ENCODE measurements at places on chromosomes 16 and 17. TPM values are rescaled to one million over a fixed set of nuclear protein-coding genes. Genes with fewer than 3 reads are reported as not detected.

DNA sequence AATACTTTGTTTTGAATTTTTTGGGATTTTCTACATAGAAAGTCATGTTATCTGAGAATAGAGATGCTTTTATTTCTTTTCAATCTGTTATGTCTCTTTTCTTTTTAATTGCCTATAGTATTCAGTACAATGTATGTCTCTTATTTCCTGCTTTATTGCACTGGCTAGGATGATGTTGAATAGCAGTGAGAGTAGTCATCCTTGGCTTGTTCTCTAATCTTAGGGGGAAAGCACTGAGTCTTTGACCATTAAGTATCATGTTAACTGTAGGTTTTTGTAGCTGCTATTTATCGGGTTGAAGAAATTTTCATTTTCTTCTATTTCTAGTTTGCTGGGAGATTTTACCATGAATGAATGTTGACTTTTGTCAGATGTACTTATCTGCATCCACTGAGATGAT, 10.0 kb upstream of the ABCA3 start:
- DNase-seq: no peak

GRCh38 chr16:25426829-25427228, 169.2 kb upstream of the ZKSCAN2 start:
- no peak for DNase-seq

- DNase-seq: no peak
These were observed 5.5 kb downstream of the TVP23A start for GRCh38 chr16:10813099-10813455.

- peak; percentile 34 for DNase-seq
These were observed 125.8 kb upstream of the TMEM97 start for GRCh38 chr17:28193241-28193640.

The ZG16B gene
- not detected for polyA plus RNA-seq

The TMEM132E gene
- polyA plus RNA-seq: not detected

Data from heart left ventricle (tissue), 16 donors.